ENCODE measurements at places on chromosomes 12 and 14.

GRCh38 chr14:104494483-104494882 is 85.1 kb upstream of the C14orf180 start:
- H3K27me3 ChIP-seq, result 0 out of 2 replicates have a peak, but pooled peaks cover 5% of the 10 kb centered on the region
- H3K36me3 ChIP-seq, result peaks cover 7% of the 10 kb centered on the region
- no peak overlapping the region for H3K4me3 ChIP-seq

- DNase-seq, result no peak
- peaks cover 18% of the 10 kb centered on the region for H3K4me1 ChIP-seq
- H3K36me3 ChIP-seq, result no peaks in the 10 kb centered on the region
- no peak overlapping the region for H3K27ac ChIP-seq
- no peak overlapping the region for H3K4me3 ChIP-seq
Measured at GRCh38 chr14:73662487-73662943, 17.7 kb downstream of the DNAL1 start.

GRCh38 chr14:74952180-74952665 is 3.2 kb downstream of the PGF start:
- no peak overlapping the region for H3K4me3 ChIP-seq
- peaks cover 16% of the 10 kb centered on the region for H3K4me1 ChIP-seq

DNA sequence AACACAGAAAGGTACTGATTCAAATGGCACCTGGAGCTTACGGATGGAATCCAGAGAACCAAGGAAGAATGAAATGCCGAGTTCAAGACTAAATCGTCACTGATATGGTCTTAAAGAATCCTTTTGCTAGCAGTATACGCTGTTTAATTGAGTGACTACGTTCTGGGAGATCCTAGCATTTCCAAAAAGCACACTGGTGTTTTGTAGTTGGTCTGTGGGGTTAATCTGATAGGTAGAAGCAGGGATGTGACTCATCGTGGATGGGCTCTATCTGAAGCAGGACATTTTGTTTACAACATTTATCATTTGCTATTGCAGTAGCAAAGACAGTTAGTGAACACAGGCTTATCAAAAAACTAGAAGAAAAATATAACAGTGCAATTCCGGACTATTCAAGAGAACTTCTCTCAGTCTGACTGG is 169.2 kb upstream of the HMGA2 start:
- no peaks in the 10 kb centered on the region for H3K4me1 ChIP-seq
- no peak overlapping the region for H3K27ac ChIP-seq
- no peak for DNase-seq
- no peaks in the 10 kb centered on the region for H3K27me3 ChIP-seq
- no peak overlapping the region for H3K4me3 ChIP-seq

DNA sequence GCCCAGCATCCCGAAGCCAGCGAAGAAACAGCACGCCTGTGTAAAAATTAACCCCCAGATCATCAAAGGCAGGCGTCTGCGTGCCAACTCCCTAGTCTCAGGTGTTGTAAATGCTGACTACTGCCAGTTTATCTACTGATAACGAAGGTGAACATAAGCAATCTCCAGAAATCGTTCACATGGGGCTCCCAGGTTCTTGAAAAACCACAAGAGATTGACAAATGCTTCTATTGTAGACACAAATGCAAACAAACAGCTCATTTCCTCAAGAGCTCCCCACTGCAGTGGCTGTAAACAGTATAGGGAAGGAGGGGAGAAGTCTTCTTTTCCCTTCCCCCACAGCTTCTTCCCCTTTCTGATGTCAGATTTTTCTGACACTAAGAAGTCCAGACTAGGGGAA is 5.3 kb upstream of the PLEKHG3 start:
- H3K27me3 ChIP-seq, result no peaks in the 10 kb centered on the region
- no peak overlapping the region for H3K27ac ChIP-seq
- H3K4me1 ChIP-seq, result no peaks in the 10 kb centered on the region
- no peaks in the 10 kb centered on the region for H3K36me3 ChIP-seq
- no peak overlapping the region for H3K4me3 ChIP-seq
- no peak for DNase-seq

DNA sequence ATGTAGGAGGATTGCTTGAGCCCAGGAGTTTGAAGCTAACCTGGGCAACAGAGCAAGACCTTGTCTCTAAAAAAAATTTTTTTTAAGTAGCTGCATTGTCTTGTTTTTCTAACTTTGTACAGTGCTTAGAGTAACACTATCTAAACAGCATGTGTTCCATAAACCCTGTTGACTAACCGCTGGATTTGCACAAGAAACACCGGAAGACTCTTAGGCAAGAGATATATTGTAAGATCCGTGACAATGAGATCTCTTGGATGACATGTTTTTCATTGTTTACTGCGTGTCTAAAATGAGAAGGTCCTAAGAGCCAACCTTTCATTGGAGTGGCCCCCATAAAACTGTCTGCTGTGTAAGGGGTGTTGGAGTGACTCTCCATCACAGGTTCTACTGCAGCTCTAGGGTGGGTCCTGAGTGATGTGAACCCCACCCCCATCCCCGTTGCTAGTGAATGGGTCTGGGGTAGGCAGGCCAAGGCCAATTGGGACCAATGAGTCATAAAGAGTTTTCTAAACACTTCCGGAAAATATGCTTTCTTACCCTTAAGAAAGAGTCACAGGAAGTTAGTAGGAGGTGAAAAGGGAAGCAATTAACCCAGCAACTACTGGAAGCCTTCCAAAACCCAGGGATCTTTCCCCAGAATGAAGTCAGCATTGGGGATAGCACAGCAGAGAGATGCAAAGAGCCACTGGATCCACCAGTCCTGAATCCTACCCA is 24.3 kb upstream of the PCNX1 start:
- no peak overlapping the region for H3K4me3 ChIP-seq
- no peaks in the 10 kb centered on the region for H3K36me3 ChIP-seq
- H3K27ac ChIP-seq, result no peak overlapping the region
- H3K27me3 ChIP-seq, result no peaks in the 10 kb centered on the region
- peaks cover 13% of the 10 kb centered on the region for H3K4me1 ChIP-seq
- no peak for DNase-seq
